Stimulated activated naive CD4-positive, alpha-beta T cell treated with Interleukin-2 at 50 U/mL for 16 hours (primary cell): ENCODE measurements at places on chromosomes 13 and 19.

- no peak for DNase-seq
Measured at GRCh38 chr19:7851623-7852500, 21.8 kb downstream of the EVI5L start.

DNA sequence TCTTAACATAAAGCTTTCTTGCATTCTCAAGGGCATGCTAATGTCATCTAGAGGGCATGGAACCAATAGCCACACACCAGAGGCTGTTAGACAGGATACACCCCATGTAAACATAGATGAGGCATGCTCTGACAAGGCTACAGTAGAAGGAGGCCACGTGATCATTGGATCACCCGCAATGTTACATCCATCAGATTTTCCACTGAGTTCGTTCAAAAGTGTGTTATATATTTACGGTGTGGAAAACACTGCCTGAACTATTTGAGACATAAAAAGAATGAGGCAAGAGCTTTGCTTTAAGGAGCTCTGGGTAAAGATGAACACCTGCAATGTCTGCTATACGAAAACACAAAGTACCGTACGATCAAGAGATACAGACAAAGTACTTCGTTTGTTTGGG, 817.5 kb upstream of the SLC10A2 start:
- no peak for DNase-seq

DNA sequence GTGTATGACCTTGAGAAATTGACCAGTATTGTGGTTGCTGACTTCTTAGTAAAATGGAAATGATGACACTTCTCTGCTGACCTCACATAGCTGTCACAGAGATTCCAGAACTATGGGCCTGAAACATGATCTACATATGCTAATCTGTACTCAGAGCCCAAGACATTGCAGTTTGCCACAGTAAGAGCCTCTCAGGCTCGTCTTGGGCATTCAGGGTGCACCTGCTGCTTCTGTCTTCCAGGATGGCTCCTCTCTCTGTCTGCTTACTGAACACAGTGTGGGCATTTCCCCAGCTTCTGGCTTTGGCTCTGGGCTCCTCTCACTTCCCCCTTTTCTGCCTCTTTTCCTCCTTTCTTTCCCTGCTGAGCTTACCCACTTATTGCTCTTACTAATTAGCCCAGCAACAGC, 22.3 kb upstream of the SLC46A3 start:
- DNase-seq = no peak

- no peak for DNase-seq
Measured at GRCh38 chr19:37519890-37520289, 13.2 kb downstream of the ZNF793 start.

DNA sequence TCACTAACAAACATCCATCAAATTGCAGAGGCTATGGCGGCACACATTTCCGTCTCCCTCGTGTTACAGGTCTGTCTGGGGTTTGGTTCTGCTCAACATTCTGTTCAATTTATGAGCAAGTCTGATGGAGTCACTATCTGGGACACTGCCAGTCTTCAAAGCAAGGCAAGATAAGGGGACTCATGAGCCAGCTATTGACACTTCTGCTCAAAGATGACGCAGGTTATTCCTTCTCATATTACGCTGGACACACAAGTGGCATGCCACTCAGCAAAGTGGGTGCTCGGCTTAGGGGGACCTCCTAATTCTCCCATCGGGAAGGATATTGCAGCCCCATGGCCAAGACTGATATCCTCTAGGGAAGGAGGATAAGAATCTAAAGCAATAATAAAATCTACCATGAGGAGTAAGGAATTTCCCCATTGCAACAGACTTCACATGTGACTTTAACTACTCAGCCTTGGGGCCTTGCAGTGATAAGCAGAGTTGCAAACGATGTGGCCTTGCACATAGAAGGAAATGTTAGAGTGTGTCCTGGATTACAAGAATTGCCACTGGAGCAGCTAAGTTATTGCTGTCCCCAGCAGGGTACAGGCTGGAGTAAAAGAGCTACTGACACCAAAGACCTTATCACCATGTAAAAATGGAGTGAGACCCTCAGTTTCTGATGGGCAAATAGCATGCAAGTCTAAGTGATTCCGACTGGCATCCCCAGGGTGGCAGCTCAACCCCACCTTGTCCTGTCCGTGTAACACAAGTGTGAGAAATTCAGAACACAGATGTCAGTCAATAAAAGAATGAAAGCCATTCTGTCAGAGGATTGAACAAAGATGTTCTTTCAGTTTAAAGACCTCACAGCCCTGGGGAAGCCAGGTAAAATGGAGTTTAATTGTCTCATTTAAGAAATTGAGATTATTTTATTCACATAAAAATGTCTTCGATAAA, 306.1 kb downstream of the IRS2 start:
- DNase-seq = no peak
